NCI-H1694 (cell line): ENCODE measurements at places on chromosomes 7 and 10.

DNA sequence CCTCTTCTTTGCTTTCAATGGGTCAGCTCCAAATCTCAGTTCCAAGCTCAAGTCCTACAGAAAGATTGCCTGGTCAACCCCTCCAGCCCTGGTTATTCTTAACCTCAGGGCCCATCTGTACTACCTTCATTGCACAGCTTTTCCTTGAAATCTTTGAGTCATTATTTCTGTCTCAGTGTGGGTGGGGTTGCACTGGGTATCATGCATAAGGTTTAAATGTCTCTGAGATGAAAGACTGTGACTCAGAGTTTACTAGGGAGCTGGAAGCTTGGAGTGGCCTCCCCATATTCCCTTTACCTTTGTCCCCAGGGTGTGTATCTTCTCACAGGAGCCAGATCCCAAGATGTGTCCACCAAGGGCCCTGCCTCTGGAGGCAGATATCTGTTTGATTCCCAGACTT is 3.3 kb upstream of the OR6V1 start:
- DNase-seq = no peak

GRCh38 chr10:97049670-97050069 is 136.1 kb downstream of the SLIT1 start:
- DNase-seq = no peak

DNA sequence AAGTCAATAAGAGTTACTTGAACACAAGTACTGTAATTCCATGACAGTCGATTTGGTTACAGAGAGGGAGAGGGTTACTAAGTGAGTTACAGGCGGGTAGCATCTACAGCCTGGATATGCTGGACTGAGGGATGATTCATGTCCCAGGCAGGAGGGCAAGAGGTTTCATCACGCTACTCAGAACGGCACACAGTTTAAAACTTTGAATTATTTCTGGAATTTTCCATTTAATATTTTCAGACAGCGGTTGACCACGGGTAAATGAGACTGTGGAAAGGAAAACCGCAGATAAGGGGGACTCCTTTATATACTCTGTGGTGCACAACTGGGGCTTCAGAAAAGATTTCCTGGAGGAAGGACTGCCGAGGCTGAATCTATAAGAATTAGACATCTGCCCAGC is 25.7 kb upstream of the LRRC4 start:
- no peak for DNase-seq

DNA sequence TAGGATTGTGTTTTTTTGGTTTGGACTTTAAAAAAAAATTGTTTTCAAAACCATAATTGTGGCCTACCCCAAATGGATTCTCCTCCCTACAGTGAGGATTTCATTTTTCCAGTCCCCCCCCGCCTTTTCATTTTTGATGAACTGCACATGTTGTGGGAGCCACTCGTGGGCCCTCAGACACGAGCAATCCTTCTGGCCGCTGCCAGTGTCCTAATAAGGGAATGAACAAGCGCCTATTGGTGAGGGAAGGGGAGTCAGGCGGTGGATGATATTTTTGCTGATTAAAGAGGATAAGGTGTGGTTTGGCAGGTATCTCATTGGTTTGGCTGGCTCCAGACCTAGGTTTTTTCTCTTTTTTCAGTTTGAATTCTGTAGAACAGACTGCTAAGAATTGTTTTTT is 78.7 kb upstream of the AGBL3 start:
- DNase-seq = no peak

DNA sequence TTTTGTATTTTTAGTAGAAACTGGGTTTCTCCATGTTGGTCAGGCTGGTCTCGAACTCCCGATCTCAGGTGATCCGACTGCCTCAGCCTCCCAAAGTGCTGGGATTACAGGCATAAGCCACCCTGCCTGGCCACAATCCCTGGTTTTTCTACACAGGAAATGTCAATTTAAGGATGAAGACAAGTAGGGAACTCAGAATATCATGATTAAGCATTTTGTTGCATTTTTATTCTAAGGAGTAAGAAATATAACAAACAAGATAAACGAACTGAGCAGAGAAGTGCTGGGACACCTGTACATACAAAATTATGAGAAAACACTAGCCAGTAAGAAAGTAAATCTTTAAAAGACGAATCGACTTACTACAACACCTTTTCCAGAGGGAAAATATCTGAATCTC is 69.3 kb downstream of the CUBN start:
- no peak for DNase-seq
